ENCODE measurements at places on chromosomes 3 and 15. TPM values are rescaled to one million over a fixed set of nuclear protein-coding genes. Genes with fewer than 3 reads are reported as not detected.

Gene ALDH1L1
- 0.15 TPM for polyA plus RNA-seq

DNA sequence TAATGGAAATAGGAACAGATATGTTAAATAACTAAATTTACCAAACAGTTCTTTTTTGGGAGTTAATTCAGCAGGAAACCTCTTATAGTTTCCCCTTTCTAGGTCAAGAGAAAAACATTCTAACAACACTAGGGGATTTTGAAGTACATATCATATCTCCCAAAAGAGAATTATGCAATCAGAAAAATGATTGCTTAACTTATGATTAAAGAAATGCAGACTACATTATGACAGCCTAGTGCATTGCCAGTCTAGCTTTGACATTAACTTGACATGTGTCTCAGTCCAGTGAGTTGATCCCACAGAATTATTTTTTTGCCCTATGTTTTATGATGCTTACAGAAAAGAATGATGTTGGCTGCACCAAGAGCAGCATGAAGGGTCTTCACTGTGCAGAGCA lies 31.7 kb upstream of the NPHP3 start:
- no peak for DNase-seq

- peak; percentile 41 for DNase-seq
Measured at GRCh38 chr3:30655187-30655812, 48.9 kb downstream of the TGFBR2 start.

Gene TMCO5A
- not detected for polyA plus RNA-seq

Gene CHRFAM7A
- polyA plus RNA-seq = 2.8 TPM

Gene LRRC31
- not detected for polyA plus RNA-seq

DNA sequence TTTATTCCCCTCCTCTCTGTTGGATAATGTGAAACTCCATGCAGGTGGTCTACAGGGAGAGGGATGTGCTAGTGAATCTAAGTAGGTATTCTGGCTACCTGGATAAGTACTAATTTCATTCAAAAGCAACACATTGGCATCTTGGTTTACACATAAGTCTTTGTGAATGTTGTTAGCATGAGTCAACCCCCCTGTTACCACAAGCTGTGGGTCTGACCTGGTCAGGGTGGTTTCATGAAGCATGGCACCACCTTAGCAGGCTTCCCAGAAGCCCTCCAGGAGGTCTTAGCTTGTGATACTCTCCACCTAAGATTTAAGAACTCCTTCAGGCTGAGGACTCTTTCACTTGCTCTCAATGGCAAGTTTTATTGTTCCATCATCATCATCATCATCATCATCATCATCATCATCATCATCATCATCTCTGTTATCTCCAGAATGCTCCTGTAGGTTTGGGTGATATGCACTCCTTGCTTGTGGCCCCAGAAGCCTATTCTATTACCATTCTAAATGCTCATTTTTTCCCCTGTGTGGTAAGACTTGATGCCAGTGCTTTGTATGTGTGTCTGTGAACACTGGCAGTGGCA lies 62.8 kb downstream of the EPHB1 start:
- no peak for DNase-seq

DNA sequence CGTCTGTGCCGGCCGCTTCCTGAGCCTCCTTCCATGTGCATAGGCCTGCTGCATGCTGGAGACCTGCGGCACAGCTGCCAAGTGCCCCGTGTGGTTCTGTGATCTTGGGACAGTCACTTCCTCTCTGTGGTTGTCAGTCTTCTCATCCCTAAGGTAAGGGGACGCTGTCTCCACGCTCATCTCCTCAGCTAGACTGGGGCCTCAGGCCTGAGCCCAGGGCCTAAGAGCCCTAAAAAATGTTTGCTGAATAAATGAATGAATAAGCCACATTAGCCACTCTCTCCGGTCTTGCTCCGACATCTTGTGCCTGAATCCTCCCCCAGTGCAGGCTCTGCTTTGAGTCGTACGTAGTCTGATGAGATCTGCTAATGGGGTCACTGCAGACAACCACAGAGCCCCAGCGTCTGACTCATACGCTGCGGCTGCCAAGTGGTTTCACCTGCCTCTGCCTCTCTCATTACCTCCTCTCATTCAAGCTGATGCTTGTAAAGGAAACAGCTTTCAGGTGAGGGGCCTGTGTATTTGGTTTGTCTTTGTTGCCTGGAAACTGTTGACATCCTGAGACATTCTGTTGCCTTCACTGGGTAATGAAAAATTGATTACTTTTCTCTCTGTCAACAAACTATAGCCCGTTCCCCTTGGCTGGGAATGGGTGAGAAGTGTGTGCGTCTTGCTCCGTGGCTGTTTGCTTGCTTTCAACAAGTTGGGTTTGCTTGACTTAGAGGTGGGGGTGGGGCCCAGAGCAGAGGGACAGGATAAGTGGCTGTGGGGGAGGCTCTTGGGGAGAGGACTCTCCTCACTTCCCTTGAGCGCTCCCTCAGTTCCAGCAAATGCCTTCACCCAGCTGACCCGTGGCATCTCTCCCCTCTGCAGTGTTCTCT lies 15.9 kb downstream of the RPLP1 start:
- DNase-seq = no peak

- no peak for DNase-seq
Measured at GRCh38 chr3:110569073-110569472, 502.5 kb upstream of the NECTIN3 start.

Gene SH2D7
- polyA plus RNA-seq = 0.14 TPM

DNA sequence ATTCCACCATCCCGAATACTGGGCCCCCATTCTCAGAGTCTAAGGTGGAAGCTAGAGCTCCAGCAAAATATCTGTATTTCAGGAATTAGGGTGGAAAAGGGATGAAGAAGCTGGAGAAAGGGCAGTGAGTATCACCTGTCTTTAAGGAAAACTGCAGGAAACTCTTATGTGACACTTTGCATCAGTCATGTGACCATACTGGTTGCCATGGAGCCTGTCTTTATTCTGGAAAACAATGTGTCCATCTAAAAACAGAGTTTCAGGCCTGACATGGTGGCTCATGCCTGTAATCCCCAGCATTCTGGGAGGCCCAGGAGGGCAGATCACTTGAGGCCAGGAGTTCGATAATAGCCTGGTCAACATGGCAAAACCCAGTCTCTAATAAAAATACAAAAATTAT lies 52.9 kb upstream of the FSIP1 start:
- no peak for DNase-seq

DNA sequence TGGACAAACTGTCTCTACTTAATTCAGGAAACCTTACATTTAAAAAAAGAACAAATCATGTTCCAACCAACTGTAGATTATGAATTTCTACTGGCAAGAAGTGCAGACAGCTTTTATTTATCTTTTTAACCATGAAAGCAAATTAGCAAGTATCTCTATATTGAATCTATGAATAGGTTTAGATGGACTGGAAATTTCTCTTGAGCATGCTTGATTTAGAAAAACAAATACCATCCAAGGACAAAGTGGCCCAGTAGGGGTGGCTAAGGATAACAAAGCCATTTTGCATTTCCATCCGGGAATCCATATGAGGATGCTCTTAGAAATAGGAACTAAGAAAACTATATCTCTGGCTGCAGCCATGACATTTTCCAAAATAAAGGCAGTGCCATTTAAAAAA lies 150.6 kb downstream of the KCNMB2 start:
- no peak for DNase-seq

GRCh38 chr3:147775816-147776530 lies 366.8 kb downstream of the ZIC1 start:
- DNase-seq = no peak

Gene IL20RB
- 0.74 TPM for polyA plus RNA-seq

GRCh38 chr3:119571688-119572087 lies 7.6 kb upstream of the ADPRH start:
- DNase-seq = no peak

DNA sequence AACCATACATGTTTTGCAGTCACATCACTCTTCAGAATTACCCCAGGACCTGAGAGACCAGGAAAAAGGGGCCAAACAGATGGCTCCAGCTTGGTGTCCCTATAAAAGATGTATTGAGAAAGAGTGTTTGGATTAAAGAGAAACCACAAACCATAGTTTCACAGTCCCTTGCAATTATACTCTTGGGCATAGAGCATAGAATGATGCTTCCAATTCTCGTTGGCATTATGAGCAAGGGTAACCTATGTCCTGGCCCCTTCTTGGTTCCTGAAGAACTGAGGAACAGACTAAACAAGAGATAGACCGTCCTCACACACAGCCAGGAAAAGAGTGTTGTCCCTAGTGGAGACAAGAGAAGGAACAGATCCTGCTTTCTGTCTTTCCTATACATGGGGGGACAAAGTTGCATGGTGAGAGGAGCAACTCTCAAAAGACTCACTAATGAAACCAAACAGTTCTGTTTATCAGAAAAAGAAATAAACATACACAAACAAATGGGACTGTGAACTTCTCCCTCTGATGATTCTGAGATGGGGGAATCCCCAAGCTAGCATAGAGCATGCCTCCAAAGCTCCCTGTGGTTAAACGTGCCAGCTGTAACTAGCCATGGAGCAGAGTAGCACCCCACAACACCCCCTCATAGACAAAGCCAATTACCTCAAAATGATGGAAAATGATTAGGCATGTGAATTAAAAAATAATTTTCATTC lies 908.6 kb downstream of the NTRK3 start:
- no peak for DNase-seq

DNA sequence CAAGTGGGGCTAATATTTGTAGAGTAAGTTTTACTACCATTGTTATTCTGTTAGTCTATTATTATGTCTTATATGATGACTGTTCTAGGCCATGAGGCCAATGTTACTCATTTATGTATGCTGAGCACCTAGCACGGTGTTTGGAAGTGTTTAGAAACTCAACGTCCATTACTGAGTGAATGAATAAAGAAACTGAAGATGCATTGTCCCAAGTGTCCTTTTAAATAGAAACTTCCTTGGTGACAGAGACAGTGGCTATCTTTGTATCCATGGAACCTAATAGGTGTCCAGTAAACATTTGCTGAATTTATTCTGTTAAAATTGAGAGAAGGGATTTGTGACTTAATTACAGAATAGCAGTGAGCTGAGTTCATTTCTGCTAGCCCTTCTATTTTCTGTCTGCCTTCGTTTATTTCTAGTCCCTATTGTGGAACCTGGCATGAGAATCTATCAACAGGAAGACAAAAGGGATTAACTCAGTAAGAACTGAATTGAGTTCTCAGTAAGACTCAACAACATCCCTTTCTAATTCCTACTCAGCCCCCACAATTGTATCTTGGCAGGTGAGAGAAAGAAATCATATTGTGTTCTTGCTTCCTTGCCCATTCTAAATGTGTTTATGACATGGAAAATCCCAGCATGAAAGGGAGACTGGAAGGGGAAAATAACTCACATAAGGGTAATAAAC lies 246.6 kb upstream of the LRRC3B start:
- DNase-seq = no peak

Gene GOLGA8H
- 0.65 TPM for polyA plus RNA-seq

GRCh38 chr3:39101022-39101689 lies 6.3 kb downstream of the GORASP1 start:
- DNase-seq = no peak

Gene RBP2
- not detected for polyA plus RNA-seq

DNA sequence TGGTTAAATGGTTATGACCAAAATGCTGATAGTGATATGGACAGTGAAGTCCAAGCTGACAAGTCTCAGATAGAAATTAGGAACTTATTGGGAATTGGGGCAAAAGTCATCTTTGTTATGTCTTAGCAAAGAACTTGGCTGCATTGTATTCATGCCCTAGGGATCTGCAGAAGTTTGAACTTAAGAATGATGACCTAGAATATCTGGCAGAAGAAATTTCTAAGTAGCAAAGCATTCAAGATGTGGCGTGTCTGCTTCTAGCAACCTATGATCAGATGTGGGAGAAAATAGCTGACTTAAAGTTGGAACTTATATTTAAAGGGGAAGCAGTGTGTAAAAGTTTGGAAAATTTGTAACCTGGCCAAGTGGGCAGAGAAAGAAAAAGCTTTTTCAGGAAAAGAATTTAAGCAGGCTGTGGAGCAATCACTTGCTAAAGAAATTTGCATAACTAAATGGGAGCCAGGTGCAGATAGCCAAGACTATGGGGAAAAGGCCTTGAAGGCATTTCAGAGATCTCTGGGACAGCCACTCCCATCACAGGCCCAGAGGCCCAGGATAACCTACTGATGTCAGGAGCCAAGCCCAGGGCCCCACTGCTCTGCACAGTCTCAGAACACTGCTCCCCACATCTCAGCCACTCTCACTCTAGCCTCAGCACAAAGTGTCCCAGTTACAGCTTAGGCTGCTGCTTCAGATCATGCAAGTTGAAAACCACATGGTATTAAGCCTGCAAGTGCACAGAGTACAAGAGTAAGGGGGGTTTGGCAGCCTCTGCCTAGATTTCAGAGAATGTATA lies 147.8 kb upstream of the TGFBR2 start:
- no peak for DNase-seq

- DNase-seq = no peak
Measured at GRCh38 chr15:99139276-99139675, 34.4 kb downstream of the SYNM start.

Gene IQCH
- polyA plus RNA-seq = 1.3 TPM

DNA sequence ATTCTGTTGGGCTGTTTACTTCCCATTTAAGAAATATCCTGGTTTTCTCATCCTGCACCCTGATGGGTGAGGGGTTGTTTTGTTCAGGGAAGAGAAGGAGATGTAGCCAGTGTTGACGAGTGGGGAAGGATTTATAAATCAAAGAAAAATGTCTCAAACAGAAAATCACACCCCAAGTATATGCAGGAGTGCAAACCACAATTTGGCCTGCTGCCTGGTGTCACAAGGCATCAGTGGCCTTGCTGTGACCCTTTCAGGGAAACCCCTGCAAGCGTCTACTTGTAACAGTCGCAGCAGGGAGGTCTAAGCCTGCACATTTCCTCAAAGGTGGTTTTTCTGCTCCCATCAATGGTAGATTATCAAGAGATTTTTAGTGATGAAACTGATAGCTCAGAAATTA lies 132.6 kb upstream of the LRRN1 start:
- no peak for DNase-seq

DNA sequence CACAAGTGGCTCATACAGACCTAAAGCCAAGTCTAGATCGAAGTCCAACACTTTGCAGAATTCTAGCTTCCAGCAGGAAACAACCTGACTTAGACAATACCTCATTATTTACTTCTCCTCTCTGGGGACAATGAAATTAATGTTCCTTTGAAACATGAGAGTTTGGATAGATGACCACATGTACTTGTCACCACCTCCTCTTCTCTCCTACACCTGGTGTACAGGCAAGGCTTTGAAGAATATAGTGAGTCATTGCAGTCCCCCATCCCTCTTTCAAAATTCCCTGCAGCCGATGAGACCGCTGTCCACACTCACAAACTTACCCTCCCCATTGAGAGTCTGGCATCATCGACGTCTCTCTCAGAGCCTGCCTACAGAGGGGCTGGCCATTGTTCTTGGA lies 189.0 kb upstream of the HES1 start:
- no peak for DNase-seq

Gene TMEM40
- polyA plus RNA-seq = 18.4 TPM

DNA sequence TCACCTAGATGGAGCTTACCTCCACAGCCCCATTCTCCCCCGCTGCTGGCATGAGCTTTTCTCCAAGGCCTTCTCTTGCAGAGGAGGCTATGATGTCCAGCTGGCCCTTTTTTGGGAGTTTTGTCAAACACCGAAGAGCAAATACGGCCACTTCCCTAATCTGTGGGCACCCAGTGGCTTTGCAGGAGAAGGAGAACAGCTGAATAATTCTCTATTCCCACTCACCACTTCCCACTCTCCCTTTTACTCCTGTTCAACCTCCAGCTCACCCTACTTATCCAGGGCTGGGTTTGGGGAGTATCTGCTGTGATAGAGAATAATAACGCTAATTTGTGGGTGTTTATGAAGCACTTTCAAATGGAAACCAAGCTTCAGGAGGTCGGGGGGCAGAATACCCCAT lies 93.0 kb downstream of the AAGAB start:
- no peak for DNase-seq

GRCh38 chr15:63553388-63553791 lies 43.8 kb upstream of the FBXL22 start:
- peak; percentile 90 for DNase-seq

- DNase-seq = no peak
Measured at GRCh38 chr3:14547693-14548092, 7.6 kb upstream of the GRIP2 start.

Measured in muscle of back (tissue), 13 donors.